Mesothelial cell of epicardium (in vitro differentiated cells): ENCODE measurements at places on chromosomes 16 and 17. TPM values are rescaled to one million over a fixed set of nuclear protein-coding genes. Genes with fewer than 3 reads are reported as not detected.

WNK4 gene
- total RNA-seq, result 1.3 to 1.8 TPM (median 1.7 TPM) in 3 replicates

DNA sequence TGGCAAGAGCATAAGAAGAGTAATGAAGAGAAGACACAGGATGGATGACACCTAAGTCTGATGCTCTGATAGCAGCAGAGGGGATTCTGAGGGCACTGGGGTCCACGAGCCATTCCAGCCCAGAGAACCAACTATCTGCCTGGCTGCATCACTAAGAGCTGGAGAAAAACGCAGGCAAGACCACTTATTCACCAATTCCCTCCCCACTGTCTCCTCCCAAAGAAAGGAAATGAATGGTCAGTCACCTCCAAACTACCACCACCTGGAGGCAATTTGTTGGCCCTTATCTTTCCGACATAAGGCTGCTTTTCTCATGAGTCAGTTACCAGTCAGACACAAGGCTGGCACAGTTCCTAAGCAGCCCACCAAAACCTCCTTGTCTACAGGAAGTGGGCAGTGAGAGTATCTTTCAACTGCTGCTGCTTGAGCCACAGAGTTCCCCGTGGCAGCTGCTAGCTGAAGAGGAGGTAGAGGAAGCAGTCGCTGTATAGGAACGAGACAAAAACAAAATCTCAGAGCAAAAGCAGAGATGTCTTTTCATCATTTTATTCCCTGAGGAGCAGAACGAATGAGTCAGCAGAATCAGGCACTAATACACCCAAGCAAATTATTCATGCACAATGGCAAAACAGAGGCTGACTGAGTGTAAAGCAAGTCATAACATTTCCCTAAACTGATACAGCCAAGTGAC, 111.1 kb downstream of the SMG6 start:
- DNase-seq, result no peak
- H3K27me3 ChIP-seq, result no peaks in the 10 kb centered on the region
- H3K36me3 ChIP-seq, result peaks cover 42% of the 10 kb centered on the region
- H3K27ac ChIP-seq, result peak overlapping the region; percentile 86
- H3K4me1 ChIP-seq, result peaks cover 69% of the 10 kb centered on the region
- H3K4me3 ChIP-seq, result no peak overlapping the region

CTDNEP1 gene
- total RNA-seq, result 122 to 132 TPM (median 130 TPM) in 3 replicates

- H3K27ac ChIP-seq, result peak overlapping the region; percentile 55
- no peak for DNase-seq
- H3K36me3 ChIP-seq, result peaks cover 7% of the 10 kb centered on the region
- peaks cover 30% of the 10 kb centered on the region for H3K4me1 ChIP-seq
Observed at GRCh38 chr17:75475144-75475835, 18.9 kb downstream of the TMEM94 start.

- no peaks in the 10 kb centered on the region for H3K27me3 ChIP-seq
- H3K4me3 ChIP-seq, result no peak overlapping the region
- DNase-seq, result no peak
- H3K36me3 ChIP-seq, result peaks cover 11% of the 10 kb centered on the region
- H3K4me1 ChIP-seq, result peaks cover 14% of the 10 kb centered on the region
Observed at GRCh38 chr16:50671644-50672260, 9.4 kb downstream of the SNX20 start.

SRCIN1 gene
- 19.4 to 21.4 TPM (median 20.8 TPM) in 3 replicates for total RNA-seq

DNA sequence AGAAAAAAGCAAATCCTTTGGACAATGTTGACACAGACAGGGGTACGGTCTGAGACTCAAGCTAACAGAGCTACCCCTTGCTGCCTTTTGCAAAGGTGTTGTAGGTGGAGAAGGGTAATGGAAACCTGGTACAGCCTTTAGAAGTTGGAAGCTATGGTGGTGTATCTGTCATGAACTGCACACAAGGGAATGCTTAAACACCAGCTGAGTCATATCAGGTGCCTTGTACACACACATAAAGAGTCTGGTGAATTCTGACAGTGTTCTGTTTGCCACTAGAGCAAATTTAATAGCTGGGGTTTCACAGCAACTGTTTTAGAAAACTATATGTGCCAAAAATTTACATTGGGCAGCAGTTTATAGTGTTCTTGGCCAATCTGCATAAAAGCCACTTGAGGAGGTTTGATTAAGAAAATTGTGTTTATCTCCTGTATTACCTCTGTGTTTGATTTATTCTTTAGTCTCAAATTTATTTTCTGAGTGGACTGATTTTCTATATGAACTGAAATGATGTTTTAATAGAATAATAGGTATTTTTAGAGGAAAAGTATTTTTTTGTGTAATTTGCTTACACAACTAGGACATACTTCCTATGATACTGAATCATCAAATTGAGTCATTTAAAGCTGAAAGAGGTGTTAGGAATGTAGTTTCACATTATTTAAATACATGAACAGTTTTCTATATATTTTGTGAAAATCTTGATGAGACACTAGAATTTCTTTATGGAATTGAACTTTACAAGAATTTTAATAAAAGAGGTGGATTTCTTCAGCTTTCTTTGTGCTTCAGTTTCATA, 136.9 kb downstream of the MAP2K6 start:
- H3K27ac ChIP-seq, result no peak overlapping the region
- no peak overlapping the region for H3K4me3 ChIP-seq
- H3K4me1 ChIP-seq, result no peaks in the 10 kb centered on the region
- peaks cover 16% of the 10 kb centered on the region for H3K36me3 ChIP-seq

DNA sequence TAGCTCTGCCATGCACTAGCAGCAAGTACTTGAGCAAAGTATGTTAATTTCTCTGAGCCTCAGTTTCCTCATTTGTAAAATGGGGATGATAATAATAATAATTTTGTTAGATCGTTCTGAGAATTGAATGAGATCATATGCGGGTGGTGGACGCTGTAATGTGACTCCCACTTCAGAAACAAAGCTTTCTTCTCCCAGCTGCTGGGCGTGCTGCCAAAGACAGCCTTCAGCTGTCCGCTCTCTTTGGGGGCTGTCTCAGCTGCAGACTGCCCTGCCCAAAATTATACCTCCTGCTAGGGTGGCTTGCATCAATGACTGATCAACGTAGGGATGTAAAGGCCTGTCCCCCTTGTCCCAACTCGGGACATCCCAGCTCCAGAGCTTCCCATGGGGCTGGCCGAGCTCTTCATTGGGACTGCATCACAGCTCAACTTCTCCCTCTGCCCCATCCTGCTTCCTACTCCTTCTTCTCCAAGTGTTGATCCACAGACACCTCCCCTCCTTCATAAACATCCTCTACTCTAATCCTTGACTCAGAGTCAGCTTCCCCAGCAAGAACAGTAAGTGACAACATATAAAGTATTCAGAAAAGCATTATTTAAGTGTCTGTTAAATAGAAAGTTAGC, 30.7 kb upstream of the CDH5 start:
- peaks cover 7% of the 10 kb centered on the region for H3K4me1 ChIP-seq
- peaks cover 4% of the 10 kb centered on the region for H3K27me3 ChIP-seq
- no peak overlapping the region for H3K27ac ChIP-seq
- H3K36me3 ChIP-seq, result no peaks in the 10 kb centered on the region
- no peak overlapping the region for H3K4me3 ChIP-seq
- DNase-seq, result peak; percentile 57

GRCh38 chr17:68061512-68062313, 26.2 kb downstream of the KPNA2 start:
- no peaks in the 10 kb centered on the region for H3K27me3 ChIP-seq
- H3K4me3 ChIP-seq, result no peak overlapping the region
- DNase-seq, result no peak

DNA sequence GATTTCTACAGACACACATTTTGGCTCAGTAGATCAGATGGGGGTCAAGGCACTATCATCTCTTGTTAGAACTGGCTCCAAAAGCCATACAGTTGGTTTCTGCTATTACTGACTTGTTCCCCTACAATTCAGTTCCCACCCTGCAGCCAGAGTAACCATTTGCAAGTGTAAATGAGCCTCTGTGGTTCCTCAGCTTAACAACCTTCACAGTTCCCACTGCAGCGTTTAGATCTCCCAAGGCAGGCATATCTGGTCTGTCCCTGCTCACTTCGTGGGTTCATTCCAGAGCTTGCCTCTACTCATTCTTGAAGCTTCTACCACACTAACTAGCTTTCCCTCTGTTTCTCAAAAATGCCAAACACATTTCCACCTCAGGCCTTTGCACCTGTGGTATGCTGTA, 186.1 kb downstream of the CBLN1 start:
- no peak for DNase-seq
- H3K4me1 ChIP-seq, result no peaks in the 10 kb centered on the region
- H3K27me3 ChIP-seq, result peaks cover 27% of the 10 kb centered on the region

DNA sequence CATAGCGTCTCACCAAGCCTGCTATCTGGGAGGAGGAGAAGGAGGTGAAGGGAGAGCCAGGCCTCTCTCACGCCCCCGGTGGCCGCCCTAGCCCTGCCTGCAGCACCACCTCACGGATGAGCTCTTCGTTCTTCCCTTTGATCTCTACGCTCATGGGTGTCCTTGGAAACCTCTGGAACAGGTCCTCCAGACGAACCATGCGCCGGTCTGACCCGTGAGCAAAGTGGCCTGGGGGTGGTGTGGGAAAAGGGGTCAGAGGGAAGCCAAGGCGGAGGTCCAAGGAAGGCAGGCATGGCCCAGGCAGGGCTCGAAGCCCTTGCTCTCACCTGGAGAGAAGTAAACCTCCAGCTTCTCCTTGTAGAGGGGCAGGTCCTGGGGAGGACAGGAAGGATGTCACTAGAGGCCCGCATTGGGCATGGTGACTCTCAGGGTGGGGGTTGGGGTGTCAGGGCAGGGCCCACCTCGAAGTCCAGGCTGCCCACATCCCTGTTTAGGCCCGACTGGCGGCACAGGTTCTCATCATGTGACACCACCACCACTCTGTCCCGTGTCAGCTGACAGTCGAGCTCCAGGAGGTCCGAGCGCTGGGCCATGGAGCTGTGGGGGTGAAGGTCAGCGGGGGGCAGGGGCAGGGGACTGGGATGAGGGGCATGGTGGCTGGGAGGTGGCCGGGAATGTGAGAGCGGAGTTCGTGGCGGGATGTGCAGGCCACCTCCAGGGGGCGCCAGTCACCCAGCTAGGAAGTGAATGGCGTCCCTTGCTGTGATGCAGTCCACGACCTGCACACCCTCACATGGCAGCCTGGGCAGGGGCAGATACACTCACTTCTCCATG, 923 bp downstream of the GDPD3 start:
- peaks cover 2% of the 10 kb centered on the region for H3K4me1 ChIP-seq
- DNase-seq, result no peak
- no peak overlapping the region for H3K4me3 ChIP-seq
- H3K36me3 ChIP-seq, result peaks cover 25% of the 10 kb centered on the region
- H3K27ac ChIP-seq, result no peak overlapping the region

- H3K36me3 ChIP-seq, result no peaks in the 10 kb centered on the region
- peaks cover 7% of the 10 kb centered on the region for H3K27me3 ChIP-seq
- no peak overlapping the region for H3K27ac ChIP-seq
- H3K4me1 ChIP-seq, result no peaks in the 10 kb centered on the region
- H3K4me3 ChIP-seq, result no peak overlapping the region
Observed at GRCh38 chr16:16996827-16997226, 473.9 kb downstream of the XYLT1 start.

NXPH3 gene
- 0.82 to 0.88 TPM (median 0.83 TPM) in 3 replicates for total RNA-seq

TBX4 gene
- total RNA-seq, result 51.9 to 56.6 TPM (median 54.2 TPM) in 3 replicates

RABEP1 gene
- 46.1 to 50.9 TPM (median 46.6 TPM) in 3 replicates for total RNA-seq

GRCh38 chr17:49964769-49965523, 4.0 kb upstream of the DLX4 start:
- H3K4me3 ChIP-seq, result peak overlapping the region; percentile 33
- no peak overlapping the region for H3K27ac ChIP-seq
- peaks cover 88% of the 10 kb centered on the region for H3K27me3 ChIP-seq

CCL4 gene
- total RNA-seq, result not detected in 3 replicates
